T1000 (cell line): ENCODE measurements at places on chromosomes 16 and 17.

DNA sequence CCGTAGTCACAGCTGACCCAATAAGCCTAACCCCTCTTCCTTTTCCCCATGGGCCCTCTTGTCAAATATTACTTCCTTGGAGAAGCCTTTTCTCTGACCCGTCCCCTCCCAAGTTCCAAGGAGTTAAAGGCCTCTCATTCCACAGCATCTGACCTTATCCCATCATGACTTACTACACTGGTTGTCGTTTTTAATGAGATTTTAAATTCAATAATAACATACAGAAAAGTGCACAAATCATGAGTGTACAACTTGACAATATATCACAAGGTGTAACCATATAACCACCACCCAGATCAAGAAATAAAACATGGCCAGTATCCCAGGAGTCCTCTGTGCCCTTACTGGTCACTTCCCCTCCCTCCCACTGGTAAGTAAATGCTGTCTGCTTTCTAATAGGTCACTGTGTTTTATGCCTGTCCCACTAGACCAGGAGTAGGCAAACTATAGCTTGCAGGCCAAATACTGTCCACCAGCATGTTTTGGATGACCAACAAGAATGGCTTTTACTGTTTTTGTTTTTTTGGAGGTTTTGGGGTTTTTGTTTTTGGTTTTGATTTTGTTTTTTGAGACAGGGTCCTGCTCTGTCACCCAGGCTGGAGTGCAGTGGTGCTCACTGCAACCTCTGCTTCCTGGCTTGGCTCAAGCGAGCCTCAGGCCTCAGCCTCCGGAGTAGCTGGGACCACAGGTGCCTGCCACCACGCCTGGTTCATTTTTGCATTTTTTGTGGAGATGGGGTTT is 1.2 kb upstream of the FDXR start:
- DNase-seq: no peak

DNA sequence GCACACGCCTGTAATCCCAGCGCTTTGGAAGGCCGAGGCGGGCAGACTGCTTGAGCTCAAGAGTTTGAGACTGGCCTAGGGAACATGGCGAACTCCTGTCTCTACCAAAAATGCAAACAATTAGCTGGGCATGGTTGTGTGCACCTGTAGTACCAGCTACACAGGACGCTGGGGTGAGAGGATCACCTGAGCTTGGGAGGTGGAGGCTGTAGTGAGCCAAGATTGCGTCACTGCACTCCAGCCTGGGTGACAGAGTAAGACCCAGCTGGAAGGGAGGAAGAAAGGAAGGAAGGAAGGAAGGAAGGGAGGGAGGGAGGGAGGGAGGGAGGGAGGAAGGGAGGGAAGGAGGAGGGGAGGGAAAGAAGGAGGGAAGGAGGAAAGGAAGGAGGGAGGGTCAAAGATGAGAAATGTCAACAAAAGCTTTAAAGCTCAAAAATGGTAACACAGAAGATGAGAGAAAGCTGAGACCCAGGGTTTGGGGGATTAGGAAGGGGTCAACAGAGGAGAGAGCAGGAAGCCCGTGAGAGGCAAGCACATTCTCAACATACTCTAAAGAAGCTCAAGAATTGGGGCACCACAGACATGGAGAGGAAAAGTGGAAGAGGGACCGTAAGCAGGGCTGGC is 5.0 kb upstream of the KRT19 start:
- DNase-seq: no peak

- DNase-seq: no peak
Measured at GRCh38 chr16:75697571-75697970, 3.7 kb downstream of the DUXB start.

DNA sequence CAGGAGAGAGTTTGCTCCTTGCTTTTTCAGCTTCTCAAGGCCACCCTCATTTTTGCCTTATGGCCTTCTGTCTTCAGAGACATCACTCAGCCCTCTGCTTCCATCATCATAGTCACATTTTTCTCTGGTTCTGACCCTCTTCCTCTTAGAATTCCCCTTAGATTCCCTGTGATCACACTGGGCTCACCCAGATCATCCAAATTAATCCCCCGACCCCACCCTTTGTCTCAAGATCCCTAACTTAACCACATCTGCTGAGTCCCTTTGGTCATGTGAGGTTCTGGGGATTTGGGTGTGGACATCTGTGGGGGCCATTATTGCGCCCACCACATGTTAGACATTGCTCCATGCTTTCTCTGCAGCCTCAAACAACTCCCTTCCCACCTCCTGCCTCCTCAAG is 323.4 kb downstream of the CPPED1 start:
- DNase-seq: no peak

- peak; percentile 59 for DNase-seq
Measured at GRCh38 chr17:59838052-59838916, 54.5 kb downstream of the TUBD1 start.

DNA sequence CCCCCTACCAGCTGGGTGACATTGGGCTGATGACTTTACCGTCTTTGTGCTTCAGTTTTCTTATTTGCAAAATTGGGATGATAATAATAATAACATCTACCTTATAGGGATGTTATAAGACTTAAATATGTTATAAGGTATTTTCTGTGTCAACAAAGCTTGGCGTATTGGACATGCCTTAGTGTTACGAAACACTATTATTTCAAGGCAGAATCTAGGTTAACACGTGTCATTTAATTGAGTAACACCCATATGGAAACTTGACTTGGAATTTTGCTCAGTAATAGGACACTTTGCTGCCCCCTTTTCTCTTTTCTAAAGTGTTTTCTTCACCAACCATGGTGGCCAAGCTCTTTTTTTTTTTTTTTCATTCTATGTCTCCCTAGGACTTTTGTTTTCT is 294.2 kb upstream of the SALL1 start:
- DNase-seq: no peak

- DNase-seq: peak; percentile 49
Measured at GRCh38 chr17:74042744-74043486, 160.6 kb upstream of the RPL38 start.

DNA sequence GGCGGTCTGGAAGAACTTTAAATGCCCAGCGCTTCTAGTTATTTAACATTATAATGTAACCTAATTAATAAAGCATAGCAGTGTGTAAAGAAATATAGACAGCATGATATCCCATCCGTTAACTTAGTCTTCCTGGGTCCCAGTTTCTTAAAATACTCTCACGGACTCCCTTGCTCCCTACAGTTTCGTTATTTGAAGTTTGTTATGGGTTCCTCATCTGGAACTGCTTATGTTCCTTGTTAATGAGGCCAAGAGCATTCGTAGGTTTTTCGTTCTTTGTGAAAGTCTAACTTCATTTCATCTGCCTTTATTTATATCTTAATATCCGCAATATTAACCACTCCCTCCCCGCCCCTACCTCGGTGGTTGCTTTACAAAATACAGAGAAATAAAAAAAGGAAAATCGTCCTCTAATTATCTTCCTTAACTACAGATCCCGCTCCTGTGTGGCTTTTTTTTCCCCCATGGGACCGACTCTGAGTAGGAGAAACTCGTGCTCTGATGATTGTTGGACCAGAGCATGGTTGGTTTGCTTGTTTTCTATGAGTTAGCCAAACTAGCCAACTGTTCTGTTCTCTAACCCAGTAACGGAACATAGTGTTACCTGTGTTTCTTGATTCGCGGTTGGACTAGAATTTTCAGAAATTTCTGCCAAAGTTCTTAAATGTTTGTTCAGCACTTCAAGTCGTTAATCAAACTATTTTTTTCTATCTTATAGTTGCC is 863 bp downstream of the ADPRM start:
- DNase-seq: no peak

DNA sequence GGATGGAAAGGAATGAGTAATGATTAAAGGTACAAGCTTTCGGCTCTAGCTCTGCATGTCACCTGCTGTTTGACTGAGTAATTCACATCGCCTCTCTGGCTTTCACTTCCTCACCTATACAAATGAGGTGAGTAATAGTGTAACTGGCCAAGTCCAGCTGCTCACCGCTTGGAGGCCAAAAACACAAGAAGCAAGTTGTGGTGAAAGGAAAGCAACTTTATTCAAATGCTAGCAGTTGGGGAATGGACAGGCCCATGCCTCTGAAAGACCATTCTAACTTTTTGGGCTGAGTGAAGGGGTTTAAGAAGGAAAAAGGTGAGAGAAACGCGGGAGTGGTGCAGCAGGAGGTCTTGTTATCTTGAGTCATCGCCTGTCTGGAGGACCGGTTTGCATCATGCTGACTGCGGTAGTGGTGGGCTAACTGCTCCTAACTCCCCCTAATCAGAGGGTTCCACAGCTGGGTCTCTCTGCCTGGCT is 45.7 kb upstream of the CSNK2A2 start:
- no peak for DNase-seq

DNA sequence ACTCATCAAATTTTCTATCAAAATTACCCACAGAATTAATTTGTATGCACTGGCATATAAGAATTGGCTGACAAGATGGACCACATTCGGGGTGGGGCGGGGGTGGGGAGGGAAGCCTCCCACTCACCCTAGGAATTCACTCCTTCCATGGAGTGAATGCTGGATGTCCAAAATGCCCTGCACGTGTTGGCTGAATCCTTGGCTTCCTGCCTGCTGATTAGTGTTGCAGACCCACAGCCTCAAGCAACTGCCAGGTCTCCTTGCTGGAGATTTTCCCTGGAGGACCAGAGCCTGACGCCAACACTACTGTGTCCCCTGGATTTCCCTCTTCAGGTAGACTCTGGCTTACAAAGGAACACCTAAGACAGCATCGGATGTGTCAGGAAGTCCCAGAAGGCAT is 575.7 kb upstream of the CDH11 start:
- DNase-seq: no peak

DNA sequence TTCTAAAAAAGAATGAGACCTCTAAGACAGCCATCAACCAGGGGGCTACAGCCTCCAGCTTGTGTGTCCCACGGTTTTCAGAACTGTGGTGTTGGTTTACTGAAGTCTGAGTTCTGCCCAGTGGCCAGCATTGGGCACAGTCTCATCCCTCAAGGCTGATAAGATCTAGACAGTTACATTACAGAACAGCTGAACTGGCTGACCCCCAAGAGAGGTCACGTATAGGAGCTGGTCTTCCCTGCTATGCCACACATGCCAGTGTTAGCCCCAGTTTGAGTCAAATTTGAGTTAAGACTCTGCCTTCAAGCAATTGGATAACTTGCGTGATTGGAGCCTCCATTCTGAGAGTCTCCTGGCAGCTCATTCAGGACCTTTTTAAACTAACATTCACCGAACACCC is 14.8 kb upstream of the NUP93 start:
- no peak for DNase-seq

GRCh38 chr16:17403156-17403809 is 67.5 kb downstream of the XYLT1 start:
- DNase-seq: no peak

DNA sequence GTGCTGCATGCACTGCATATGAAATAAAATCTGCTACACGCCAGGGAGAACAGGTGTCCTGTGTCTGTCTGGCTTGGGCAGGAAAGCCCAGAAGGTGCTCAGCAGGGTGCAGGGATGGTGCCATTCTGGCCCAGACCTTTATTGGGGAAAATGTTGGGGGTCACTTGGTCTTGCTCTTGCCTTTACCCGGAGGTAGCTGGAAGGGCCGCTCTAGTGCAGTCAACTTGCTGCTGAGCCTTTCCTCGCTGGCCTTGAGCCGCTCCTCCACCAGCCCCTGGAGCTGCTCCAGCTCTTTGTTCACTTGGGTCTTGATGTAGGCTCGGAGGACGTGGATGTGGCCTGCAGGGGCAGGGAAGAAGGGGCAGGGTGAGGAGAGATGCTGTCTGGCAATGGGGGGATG is 4.5 kb downstream of the CFAP119 start:
- no peak for DNase-seq

DNA sequence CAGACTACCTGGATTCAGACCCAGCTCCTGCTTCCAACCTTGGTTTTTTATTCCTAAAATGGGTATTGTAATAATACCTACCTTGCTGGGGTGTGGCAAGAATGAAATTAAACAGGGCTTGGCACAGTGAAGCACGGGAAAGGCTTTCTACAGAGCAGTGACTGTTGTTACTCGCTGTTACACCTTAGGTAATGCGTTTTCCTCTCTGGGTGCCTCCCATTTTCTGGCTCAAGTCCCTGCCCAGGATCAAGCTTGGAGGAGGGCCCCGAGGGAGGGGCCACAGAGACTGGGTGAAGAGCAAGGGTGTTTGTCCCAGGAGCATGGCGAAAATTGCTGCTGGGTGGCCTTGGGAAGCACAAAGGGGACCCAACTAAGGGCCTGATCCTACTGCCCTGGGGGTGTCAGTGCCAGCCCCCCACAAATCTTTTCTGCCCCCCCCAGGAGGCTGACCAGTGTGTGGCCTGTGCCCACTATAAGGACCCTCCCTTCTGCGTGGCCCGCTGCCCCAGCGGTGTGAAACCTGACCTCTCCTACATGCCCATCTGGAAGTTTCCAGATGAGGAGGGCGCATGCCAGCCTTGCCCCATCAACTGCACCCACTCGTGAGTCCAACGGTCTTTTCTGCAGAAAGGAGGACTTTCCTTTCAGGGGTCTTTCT is 13.3 kb downstream of the MIEN1 start:
- DNase-seq: no peak

DNA sequence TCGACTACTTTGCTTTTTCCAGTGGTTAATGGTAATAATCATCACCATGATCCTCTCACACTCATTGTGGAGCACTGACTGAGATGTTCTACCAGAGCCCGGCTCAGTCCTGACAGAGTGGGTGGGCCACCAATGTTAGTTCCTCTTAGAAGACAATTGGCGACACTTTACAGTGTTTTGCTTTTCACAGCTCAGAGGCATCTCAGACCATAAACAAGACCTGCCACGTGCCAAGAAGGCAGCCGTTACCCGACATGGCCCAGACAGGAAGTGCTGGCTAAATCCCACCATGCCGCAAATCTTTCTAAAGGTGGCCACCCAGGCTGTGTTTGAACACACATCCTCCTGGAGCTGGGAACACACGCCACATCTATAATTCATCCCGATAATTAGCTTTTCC is 103.7 kb downstream of the XYLT1 start:
- no peak for DNase-seq

- DNase-seq: no peak
Measured at GRCh38 chr16:80804526-80805383, at the start of gene CDYL2. Gene CDYL2 (minus strand): TSS chr16:80804598. CDS start chr16:80804173, 425 bp downstream.

GRCh38 chr16:72287649-72288048 is 115.7 kb upstream of the PMFBP1 start:
- no peak for DNase-seq

DNA sequence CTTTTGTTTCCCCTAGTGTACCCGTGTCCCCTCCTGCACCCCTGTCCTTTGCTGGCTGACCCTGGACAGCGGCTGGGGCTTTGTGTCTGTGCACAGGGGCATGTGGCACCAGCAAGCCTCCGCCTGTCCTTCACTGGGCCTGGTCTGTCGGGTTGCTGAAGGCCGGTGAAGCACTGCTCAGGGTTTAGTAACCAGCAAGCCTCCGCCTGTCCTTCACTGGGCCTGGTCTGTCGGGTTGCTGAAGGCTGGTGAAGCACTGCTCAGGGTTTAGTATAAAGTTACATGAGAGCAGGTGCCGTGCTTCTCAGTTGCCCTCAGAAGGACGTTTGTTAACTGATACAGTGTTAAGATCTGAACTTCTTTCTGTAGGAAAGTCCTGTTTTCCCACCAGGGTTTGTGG is 33.8 kb downstream of the DEF8 start:
- no peak for DNase-seq
